Ovary (tissue), 10 donors: ENCODE measurements at places on chromosomes 11 and 22. TPM values are rescaled to one million over a fixed set of nuclear protein-coding genes. Genes with fewer than 3 reads are reported as not detected.

GRCh38 chr22:39431821-39432251 is 25.0 kb upstream of the MGAT3 start:
- no peak overlapping the region for H3K4me3 ChIP-seq
- no peak for DNase-seq
- H3K36me3 ChIP-seq: peaks cover 2% of the 10 kb centered on the region
- no peaks in the 10 kb centered on the region for H3K27me3 ChIP-seq

DNA sequence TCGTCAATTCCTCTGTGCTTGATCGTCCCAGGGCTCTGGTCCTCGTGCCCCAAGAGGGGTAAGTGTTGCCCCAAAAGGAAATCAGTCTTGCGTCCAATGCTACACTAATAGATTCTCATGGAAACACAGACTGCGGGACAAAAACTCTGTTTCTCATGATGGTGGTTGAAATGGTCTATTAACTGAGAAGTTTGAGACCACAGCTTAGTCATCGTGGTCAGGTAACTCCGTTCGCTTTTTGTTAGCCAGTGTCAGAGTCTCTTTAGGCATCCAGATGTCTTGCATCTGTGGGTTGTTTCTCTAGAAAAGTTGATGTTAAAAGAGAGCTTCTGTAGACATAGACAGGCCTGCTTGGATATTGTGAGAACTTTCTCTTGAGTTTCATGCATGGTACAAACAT is 104.6 kb upstream of the SORL1-AS1 start:
- H3K4me3 ChIP-seq: no peak overlapping the region
- no peak for DNase-seq
- no peaks in the 10 kb centered on the region for H3K27me3 ChIP-seq
- peaks cover 3% of the 10 kb centered on the region for H3K4me1 ChIP-seq

- H3K27me3 ChIP-seq: no peaks in the 10 kb centered on the region
- no peak overlapping the region for H3K4me3 ChIP-seq
- H3K4me1 ChIP-seq: no peaks in the 10 kb centered on the region
- no peak overlapping the region for H3K27ac ChIP-seq
- no peak for DNase-seq
- no peaks in the 10 kb centered on the region for H3K36me3 ChIP-seq
Observed at GRCh38 chr11:4381901-4382300, 11.6 kb downstream of the TRIM21 start.

DNA sequence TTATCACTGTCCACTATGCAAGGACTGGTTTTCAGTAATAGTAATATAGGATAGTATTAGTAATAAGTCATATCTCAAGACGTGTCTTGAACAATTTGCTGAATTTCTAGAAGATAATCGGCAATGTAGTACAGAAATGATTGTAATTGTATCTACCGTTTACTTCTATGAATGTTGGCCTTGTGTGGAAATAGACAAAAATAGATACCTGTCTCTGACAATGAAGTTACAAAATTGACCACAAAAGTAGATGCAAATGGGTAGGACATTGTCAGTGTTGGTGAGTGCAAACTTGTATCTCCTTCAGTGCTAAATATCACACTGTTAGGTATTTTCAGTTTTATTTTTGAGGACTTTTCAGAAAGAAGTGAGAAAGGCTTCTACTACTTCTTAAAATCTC is 43.1 kb downstream of the SVIP start:
- DNase-seq: no peak
- no peaks in the 10 kb centered on the region for H3K36me3 ChIP-seq
- H3K27me3 ChIP-seq: no peaks in the 10 kb centered on the region
- no peaks in the 10 kb centered on the region for H3K4me1 ChIP-seq

Gene A4GALT
- 12.1 TPM for polyA plus RNA-seq

Gene ABCC8
- 0.38 TPM for polyA plus RNA-seq

Gene SLC25A45
- 3.4 TPM for polyA plus RNA-seq
